AG08395 (cell line): ENCODE measurements at places on chromosomes 5 and 9.

DNA sequence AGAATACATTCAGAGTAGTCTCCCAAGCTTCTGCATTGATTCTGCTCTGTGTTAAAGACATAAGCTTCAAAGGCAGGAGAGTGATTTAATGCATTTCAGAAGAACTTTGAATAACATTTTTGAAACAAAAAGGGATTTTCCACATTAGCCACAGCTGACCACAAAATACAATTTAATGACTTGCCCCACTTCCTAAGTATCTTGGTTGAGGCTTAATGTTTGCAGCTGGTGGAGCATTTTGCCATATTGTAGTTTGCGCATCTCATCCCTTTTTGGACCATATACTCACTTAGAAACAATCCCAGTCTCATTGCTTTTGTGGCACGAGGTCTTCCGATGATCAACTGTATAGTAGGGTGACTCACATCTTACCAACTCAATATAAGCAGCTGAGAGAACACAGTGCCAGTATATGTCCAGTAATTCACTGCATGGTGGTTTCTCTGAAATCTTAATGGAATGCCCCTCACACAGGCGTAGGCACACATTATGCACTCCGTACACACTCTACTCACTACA, 455.8 kb upstream of the PTGER4 start:
- peak; percentile 41 for DNase-seq

DNA sequence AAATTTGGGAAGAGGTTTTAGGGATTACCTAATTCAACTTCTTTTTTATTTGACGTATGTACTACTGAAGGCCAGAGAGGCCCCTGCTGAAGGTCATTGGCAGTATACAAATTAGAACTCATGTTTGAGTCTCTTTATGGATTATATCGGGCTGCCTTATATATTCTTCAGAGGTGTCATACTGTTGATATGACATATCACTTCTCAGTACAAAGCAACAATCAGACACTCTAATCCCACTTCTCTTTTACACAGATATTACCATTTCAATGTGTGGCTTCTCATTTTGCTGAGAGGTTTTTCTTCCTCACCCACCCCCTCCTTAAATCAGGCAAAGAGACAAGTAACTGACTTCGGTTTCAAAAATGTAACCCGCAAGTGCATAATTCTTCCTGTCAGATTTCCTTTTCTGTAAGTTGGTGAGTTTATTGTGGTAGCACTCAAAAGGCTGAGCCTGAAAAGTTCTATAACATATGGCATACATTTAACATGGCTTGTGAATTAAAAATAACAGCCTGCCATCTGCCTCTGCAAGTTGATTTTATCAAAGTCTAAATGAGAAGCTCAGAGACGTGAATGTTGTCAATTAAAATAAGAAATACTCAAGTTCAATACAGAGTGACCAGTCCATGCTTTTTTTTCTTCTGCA, 163.6 kb upstream of the RORB start:
- DNase-seq = no peak

DNA sequence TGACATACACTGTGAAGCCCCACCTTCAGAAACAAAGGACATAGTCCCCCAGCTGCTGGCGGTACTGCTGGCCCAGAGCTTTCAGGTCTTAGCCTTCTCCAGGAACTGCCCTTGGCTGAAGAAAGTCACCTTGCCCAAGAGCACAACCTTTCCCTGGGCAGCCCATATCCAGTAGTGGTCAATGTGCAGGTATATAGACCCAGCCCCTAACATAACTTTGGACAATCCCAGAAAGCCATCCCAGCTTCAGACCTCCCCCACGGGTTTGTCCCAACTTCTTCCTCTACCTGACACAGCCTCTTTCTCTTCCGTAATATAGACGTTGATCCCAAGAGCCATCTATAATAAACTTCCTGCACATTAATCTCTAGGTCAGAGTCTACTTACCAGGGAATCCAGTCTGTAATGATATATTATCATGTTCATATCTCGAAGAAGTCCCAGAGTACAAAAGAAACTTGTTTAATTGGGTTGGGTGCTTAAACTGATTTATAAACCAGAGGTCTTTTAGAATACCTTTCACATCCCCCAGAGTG, 157.4 kb downstream of the SNCAIP start:
- no peak for DNase-seq

DNA sequence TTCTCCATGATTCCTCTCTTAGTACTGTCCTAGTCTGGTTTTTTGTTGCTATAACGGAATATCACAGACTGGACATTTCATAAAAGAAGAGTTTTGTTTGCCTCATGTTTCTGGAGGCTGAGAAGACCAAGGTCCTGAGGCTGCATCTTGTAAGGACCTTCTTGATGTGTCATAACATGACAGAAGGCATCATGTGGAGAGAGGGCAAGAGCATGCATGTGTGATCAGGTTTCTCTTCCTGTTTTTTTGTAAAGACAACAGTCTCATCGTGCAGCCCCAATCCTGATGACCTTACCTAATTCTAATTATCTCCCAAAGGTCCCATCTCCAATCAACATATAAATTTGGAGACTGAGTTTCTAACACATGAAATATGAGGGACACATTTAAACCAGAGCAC, 108.4 kb downstream of the MSX2 start:
- DNase-seq = no peak

- DNase-seq = no peak
Measured at GRCh38 chr9:114410910-114411309, 23.1 kb upstream of the AKNA start.
